ENCODE measurements at places on chromosomes 2 and 18.
A peak's percentile ranks its signal among the peaks of the same experiment; 100 is the strongest.

- no peak for DNase-seq
Observed at GRCh38 chr2:197149546-197149945, 161.0 kb downstream of the ANKRD44 start.

- DNase-seq, result peak; percentile 10
Observed at GRCh38 chr2:220241423-220241822, 614.0 kb downstream of the SLC4A3 start.

DNA sequence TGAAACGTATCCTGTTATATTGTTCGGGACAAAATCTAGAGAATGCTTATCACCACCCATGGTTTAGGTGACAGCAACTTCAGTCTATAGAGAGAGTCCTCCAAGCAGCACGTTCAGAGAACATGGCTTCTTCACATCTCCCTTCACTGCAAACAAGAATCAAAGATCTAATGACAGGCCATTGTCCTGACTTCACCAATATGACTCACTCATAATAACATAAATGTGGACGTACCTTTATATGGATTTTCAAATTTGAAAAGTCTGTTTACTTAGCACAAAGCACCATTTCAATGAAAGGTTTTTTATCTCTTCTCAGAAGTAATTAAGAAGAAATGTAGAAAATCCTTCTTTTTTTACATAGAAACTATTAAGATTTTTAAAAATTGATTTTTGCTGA, 46.7 kb downstream of the KLF7 start:
- DNase-seq, result no peak

DNA sequence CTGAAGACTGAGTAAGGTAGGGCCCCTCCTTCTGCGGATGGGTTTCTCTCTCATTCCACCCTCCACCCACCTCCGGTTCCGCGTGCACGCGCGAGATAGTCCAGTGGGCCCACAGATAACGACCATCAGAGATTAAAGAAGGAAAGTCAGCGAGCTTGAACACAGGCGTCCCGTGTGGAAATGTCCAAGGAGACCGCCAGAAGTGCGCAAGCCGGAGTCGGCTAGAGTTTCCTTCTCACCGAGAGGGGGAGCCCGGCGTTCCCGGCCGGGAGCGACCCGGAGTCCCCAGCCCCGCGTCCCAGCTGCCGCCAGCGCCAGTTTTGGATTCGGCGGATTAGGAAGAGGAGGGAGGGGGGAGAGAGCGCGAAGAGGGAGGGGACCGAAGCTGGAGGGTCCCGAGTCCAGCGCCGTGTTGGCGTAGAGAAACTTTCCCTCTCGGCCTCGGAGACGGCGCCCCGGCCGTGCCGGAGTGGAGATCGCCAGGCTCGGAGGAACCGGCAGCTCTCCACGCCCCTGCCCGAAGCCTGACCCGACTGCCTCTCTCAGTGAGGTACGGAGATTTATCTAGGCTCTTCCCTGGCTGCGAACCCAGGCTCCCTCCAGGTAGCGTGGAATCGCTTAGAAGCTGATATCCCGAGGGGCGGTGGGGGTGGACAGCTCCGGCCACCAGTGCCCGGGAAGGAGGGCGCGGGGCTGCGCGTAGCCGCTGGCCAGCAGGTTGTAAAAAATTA, at the start of gene GULP1:
Gene GULP1, plus strand, starts transcription at position 258 of the 731 bp plus-strand sequence. CDS start 185,829 bp downstream, outside the sequence.
- DNase-seq, result peak; percentile 67

DNA sequence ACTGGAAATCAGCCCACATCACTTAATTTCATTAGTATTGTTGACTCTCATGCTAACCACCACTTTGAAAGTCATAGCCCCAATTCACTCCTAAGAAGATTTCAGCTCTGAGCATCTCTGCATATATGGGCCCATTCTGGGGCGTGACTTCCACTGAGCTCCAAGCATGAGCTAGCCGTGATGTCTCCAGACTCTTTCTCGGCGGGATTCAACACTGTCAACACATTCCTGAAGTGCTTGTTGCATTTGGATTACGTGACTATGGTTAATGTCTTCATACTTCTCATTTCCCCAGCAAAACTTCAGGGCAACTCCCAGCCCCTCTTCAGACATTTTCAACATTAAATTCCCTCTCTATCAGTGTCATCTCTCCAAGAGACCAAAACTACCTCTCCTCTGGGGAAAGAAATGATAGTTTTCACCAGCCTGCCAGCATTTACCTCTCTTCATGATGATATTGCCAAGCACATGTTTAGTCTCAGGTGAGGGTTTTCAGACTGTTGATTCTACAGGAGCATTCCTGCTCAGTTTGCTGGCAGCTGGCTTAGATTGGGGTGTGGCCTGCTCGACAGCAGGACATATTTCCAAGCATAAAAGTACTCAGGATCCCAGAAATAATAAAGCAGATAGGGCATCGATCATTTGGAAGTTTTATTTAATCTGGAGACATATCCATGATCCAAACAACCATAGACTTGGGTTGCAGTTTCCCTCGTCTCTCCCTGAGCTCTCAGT, 81.7 kb downstream of the FEZ2 start:
- DNase-seq, result peak; percentile 88

DNA sequence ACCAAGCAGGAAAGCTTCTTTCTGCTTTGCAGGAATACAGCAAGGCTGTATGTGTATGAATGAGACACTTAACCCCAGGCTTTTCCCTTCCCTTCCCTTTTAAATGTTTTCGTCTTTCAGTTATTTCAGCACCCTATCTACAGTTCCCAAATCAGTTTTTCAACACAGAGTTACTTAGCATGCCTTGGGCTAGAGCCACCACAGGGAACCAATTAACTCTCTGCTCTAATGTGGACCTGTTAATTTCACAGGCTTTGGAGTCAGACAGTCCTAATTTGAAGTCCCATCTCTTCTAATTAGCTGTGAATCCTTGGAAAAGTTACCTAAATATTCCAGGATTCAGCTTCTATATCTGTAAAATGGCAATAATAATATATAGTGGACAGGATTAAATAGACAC, 89.2 kb upstream of the REG3A start:
- no peak for DNase-seq

- peak; percentile 55 for DNase-seq
Observed at GRCh38 chr2:220779931-220780330, 792.2 kb downstream of the EPHA4 start.

DNA sequence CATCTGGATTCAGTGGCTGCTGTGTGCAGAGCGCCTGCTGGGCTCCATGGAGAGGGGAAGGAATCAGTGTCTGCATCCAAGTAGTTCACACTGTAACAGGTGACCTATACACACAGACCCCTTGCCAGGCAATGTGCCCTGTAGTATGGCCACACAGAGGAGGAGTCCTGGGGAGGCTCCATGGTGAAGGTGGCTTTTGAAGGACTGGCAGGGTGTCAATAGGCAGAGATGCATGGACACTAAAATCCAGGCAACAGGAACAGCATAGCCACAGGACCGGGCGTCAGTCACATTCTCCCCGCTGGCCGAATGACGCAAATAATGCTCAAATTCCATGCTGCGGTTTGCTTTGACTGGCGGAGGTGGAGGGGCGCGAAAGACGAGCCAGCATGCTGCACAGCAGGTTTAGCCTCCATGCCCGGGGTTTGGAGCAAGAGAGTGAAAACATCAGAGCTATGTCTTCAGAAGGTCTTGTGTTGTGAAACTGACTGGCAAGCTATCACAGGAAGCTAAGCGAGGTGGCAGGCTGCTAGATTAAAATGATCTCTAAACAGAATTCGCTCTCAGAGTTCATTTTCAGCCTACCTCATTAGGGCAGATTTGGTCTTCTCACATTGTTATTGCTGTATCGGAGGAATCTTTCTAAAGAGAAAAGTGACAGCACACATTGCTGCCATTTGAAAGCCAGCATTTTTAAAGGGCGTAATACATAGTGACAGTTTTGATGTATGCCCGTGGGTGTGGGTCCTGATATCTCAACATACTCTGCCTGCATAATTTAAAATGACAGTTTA, 1.2 kb upstream of the CHMP1B start:
- peak; percentile 94 for DNase-seq

- DNase-seq, result peak; percentile 79
Observed at GRCh38 chr18:6876641-6877041, 147.1 kb downstream of the ARHGAP28 start.

DNA sequence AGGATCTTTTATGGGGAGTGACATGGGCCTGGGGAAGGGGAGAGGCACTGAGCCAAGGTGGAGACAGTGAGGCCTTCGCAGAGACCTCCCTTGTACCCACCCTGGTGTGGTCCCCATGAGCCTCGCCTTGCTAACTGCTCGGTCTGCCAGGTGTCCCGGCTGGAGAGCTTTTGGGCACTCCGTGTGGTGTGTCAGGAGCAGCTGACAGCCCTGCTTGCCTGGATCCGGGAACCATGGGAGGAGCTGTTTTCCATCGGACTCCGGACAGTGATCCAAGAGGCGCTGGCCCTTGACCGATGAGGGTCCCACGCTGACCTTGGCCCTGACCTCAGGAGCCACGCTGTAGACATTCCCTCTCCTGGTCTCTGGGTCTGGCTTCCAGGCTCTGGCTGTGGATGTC, 11.5 kb upstream of the SLC4A3 start:
- no peak for DNase-seq

DNA sequence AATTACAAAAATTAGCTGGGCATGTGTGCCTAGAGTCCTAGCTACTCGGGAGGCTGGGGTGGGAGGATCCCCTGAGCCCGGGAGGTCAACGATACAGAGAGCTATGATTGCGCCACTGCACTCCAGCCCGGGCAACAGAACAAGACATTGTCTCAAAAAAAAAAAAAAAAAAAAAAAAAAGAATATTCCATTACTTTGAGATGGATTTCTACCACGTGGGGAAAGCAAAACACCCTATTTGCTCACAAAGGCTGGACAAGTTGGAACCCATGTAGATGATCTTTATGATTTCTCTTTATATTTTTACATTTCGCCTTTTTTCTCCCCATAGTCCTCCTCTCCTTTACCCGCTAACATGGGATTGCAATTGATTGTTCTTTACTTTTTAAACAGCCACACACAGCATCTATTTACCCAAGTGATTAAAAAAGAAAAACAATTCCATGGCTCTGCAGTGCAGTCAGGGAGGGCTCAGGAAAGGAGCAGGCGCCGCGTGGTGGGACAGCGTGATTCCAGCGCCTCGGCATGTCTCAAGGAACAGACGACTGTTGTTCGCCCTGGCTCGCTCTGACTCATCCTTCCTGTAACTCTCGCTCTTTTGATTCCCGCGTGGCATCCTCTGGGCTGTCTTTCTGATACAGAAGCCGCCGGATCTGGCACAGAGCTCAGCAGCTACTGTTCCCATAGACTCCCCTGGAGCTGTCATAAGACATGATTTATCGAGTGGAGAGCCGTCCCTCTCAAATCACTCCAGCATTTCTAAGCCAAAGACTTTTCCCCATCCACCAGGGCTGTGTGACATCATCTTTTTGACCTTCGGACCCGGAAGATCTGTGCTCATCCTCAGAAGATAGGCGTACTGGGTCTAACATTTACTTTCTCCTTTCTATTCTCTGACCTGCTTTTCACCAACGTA, 230.4 kb upstream of the AGAP1 start:
- peak; percentile 87 for DNase-seq

DNA sequence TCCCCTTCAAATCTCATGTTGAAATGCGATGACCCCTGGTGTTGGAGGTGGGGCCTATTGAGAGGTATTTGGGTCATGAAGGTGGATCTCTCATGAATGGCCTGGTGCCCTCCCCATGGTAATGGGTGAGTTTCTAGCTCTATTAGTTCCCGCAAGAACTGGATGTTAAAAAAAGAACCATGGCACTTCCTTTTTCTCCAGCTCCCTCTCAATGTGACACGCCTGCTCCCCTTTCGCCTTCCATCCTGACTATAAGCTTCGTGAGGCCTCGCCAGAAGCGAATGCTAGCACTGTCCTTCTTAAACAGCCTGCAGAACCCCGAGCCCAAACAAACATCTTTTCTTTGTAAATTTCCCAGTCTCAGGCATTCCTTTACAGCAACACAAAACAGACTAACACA, 303.2 kb upstream of the REV1 start:
- DNase-seq, result no peak

- DNase-seq, result no peak
Observed at GRCh38 chr2:24261441-24261840, 86.6 kb downstream of the FAM228A start.

DNA sequence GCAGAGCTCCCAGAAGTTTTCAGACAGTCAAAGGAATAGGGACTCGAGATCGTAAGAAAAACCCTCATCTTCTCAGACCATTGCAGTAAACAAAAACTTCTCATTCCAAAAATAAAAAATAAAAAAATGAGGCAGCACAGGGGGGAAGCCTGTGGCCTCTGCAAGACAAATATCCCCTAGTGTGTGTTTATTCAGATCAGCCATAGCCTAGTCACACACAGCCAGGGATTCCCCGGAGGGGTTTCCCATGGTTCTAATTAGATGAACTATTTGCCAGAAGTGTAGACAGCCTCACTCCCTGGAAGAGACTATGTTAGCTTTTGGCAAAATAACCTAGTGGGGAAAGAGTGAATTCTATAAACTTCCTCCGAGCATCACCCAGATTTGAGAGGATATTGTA, 122.9 kb upstream of the KLF7 start:
- no peak for DNase-seq

- no peak for DNase-seq
Observed at GRCh38 chr2:103810875-103811274, 1043.0 kb upstream of the POU3F3 start.

DNA sequence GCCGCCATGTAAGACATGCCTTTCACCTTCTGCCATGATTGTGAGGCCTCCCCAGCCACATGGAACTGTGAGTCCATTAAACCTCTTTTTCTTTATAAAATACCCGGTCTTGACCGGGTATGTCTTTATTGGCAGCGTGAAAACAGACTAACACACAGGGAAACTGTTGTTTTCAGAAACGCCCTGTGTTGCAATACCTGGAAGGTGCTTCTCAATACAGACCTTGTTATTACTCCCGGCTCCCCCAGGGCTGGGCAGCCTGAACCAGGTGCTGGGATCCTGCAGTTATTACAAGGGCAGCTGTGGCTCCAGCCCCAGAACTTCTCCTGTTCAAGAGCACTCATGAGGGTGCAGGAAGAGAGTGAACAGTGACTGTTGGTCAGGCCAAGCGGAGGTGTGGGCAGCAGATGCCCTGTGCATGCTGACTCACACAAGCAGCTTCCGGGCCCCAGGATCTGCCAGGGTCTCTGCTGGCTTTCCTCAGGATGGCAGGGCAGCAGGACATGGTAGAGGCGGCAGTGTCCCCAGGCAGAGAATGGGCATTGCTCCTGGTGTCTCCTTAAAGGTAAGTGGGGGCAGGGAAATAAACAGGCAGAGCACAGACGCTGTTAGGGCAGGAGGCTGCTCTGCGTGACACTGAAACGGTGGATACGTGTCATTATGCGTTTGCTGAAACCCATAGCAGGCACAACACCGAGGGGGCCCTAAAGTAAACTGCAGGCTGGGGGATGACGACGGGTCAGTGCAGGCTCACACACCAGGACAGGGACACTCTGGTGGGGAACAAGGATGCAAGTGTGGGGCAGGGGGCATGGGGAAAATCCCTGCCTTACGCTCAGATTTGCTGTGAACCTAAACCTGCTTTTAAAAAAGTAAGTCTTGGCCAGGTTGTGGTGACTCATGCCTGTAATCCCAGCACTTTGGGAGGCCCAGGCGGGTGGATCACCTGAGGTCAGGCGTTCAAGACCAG, 89.1 kb downstream of the NDUFA10 start:
- no peak for DNase-seq
